ENCODE measurements at places on chromosomes 5 and 9.

DNA sequence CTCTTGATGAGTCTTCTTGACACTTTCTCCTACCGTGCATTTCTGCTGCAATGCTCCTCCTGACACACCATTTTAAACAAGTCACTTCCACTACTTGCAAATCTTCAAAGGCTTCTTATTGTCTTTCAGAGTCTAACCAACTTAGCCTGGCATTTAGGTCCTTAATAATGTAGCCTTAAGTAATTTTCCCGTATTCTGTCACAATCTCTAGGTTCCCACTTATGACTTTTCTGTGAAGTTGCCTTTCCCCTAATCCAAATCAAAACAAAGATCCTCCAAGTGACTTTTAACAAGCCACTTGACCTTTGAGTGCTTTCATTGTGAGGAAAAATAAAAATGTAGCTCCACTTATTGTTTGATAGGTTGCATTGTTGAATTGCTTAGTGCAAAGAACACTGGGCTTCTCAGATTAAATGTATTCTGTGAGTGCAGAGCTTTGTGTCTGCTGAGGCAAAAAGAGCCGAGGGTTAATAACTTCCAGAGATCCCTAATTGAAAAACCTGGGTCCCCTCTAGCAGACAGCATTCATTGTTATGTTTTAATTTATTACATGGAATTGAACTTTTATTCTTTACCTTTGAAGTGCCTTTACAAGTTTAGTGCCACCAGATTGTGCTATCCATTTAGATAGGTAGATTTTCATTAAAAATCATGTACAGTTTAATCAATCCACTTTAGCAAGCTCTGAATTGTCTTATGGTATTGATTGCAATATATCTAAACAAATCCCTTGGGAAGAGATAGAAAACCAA is 341.7 kb upstream of the TYRP1 start:
- no peak for DNase-seq

DNA sequence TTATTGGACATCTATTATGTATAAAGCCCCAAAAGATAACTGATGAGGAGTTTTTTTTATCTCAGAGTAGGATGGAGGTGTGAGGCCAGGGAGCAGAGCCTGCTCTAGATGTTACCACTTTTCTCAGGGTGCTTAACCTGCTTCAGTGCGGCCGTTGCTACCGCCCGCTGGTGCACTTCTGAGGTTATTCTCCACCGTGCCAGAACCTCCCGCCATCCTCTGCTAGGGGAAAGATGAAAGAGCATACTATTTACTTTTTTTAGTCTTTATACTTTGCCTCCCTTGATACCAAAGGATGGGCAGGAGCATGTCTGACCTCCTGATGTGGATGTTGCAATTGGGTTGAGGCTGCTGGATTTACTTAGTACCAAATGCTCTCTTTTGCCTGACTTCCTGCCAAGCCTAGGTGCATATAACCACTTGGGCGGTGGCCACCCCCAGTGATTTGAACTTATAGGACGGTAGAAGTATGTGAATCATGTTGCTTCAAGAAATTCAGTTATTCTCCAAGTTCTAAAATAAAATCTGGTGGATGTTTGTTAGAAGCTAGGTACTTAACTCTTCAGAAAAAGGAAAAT is 71.1 kb upstream of the HSPB3 start:
- no peak for DNase-seq

- no peak for DNase-seq
Measured at GRCh38 chr5:156019571-156020180, 307.3 kb upstream of the SGCD start.

- DNase-seq, result no peak
Measured at GRCh38 chr5:4553978-4554377, 586.2 kb upstream of the ADAMTS16 start.

GRCh38 chr5:81631124-81631523 is 119.8 kb downstream of the SSBP2 start:
- no peak for DNase-seq

- DNase-seq, result no peak
Measured at GRCh38 chr9:86756576-86757381, 190.5 kb downstream of the GAS1 start.

- DNase-seq, result no peak
Measured at GRCh38 chr9:5492965-5493678, 17.2 kb upstream of the PDCD1LG2 start.
